ENCODE measurements at places on chromosomes 12 and 14.
A peak's percentile ranks its signal among the peaks of the same experiment; 100 is the strongest.

- DNase-seq: peak; percentile 23
These were observed 1037.8 kb downstream of the TMEM121 start for GRCh38 chr14:106564058-106564643.

- no peak for DNase-seq
These were observed 67.0 kb upstream of the ARHGAP5 start for GRCh38 chr14:32009976-32010581.

- no peak for DNase-seq
These were observed 12.3 kb downstream of the CAPS2 start for GRCh38 chr12:75317784-75318183.

DNA sequence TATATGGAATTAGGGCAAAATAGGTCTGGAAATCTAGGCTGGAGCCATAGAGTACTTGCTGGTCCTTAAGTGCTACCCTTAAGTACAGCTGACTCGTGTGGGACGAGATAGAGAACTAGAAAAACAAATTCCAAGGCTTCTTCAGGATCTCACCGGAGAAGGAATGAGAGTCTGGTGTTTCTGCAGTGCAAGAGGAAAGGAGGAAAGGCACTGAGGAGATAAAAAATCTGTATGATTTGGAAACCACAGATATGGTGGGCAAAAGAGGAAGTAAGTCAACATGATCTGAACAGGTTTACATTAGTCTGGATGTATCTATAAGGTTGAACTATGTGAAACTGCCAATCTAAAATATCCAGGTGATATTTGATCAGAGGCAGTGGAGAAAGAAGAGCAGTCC lies 134.4 kb upstream of the SOX5 start:
- DNase-seq: no peak

- DNase-seq: no peak
These were observed 9.1 kb upstream of the RPAP3 start for GRCh38 chr12:47714826-47715386.

DNA sequence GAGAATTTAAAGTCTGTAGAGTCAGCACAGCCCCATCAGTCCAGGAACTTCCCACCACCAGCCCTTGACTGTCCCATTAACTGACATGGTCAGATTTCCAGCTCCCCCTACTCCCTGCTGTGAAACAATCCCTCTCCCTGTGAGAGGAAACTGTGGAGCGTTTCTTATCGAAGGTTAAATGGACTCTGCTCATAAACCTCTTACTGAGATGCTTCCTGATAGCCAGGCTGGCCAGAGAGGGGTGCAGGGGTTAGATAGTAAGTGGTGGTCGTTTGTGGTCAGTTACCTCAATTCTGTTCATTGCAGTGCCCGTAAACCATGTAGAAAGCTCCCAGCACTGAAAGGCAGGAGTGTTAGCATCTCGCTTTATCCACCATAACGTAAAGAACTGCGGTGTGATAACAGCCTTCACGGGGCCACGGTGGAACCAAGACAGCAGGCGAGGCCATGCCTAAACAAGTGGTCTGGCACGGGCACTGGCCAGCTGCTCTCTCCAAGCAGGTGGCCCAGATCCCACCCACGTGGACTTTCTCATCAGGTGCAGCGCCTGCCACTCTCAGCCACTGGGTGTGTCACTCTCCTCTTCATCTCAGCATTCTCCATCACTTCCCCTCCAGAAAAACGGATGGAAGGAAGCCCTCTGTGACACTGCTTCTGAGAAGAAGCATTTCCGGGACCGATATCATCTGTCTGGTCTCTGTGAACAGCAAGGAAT lies 102.2 kb downstream of the FBXL14 start:
- DNase-seq: no peak

GRCh38 chr14:32217301-32217700 lies 14.2 kb upstream of the RNU6-8 start:
- no peak for DNase-seq

DNA sequence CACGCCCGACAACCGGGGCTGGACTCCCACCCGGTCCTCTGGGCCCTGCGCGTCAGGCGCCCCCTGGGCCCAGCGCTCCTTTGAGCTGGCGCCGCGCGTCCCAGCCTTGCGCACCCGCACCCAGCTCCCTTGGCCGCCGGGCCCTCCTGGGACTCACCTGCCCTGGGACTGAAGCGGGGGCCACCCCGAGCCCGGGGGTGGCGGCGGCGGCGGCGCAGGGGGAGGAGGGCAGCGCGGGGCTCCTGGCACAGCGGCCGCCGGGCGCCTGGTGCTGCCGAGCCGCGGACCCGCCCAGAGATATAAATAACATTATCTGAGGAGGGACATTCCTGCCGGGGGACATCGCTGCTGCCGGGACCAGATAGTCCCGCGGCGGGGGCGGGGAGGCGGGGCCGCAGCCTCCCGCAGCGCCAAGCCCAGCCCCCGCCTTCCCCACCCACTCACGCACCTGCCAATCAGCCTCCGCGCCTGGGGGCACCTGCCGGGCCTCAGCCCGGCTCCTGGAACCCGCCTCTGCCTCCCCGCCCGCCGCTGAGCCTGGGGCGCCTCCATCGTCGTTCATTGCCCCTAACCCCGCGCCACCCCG lies at the start of gene SPTB:
Gene SPTB (minus strand): TSS at position 273 of the 586 bp plus-strand sequence. CDS start 56,813 bp downstream, outside the sequence.
- peak; percentile 35 for DNase-seq

DNA sequence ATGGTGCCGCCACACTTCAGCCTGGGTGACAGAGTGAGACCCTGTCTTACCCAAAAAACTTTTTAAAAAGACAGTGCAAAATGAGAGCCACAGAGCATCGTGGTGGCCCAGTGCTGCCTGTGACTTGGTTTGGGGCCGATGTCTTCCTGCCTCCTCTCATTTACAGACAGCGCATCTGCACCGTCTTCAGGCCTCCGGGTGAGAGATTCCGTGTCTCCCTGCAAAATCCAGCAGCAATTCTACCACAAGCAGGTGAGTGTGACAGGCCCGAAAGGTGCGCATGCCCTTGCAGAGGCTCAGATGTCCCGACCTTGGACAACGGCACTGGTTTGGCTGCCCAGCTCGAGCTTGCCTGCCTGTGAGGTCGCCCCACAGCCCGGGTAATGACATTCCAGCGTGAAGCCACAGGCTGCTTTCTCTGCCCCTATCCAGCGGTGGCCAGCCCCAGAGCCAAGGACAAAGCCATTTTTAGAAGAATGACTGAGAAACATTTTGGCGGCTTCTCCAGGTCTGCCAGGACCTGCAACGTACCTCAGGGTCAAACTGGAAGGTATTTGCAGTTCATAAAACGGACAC lies 70.3 kb upstream of the RFLNA start:
- DNase-seq: no peak

- DNase-seq: no peak
These were observed 9.0 kb downstream of the BCL11B start for GRCh38 chr14:99262977-99263448.

GRCh38 chr12:47743311-47743860 lies 15.3 kb downstream of the RAPGEF3 start:
- no peak for DNase-seq

GRCh38 chr14:100816950-100817901 lies 8.7 kb upstream of the MEG3 start:
- DNase-seq: no peak

GRCh38 chr14:37195327-37195726 lies 2.4 kb upstream of the MIPOL1 start:
- no peak for DNase-seq

DNA sequence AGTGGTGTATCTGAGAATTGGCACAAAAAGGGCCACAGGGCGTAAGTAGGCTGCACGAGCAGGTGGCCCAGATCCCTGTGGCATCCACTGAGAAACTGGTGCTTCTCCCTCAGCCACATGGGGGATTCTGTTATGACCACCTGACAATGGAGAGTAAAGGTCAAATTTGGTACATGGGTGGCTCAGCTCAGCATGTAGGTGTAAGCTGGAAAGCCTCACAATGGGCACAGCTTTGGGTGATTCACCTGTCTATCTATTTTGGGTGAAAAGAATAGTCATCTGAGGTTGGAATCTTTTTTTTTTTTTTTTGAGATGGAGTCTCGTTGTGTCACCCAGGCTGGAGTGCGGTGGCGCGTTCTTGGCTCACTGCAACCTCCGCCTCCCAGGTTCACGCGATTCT lies 163.4 kb upstream of the TMEM260 start:
- DNase-seq: no peak

- no peak for DNase-seq
These were observed 4.1 kb upstream of the PRPF40B start for GRCh38 chr12:49619286-49619685.

DNA sequence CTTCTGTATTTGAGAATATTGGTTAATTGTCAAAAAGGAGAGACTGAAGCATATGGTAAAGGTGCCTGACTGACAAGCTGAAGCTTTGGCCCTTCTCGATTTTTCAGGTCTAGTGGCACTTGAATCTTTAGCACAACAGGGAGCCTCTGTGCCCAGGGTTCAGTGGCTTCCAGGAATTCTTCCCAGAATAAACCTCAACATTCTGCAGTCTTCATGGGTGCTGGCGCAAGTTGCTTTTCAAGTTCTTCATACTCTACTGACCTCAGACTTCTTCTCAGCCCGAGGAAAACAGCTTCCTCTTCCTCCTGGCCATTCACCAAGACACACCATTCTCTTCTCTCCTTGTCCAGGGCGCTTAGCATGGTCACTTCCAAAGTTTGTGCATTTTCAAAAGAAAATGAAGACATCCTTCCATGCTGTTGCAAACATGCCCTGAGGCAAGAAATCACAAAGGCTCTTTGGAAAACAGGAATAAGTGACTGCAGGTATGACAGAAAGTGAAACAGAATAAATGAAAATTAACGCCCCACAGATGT lies 89.9 kb downstream of the MGST1 start:
- no peak for DNase-seq

GRCh38 chr14:101409006-101409543 lies 152.2 kb upstream of the DIO3 start:
- DNase-seq: no peak

DNA sequence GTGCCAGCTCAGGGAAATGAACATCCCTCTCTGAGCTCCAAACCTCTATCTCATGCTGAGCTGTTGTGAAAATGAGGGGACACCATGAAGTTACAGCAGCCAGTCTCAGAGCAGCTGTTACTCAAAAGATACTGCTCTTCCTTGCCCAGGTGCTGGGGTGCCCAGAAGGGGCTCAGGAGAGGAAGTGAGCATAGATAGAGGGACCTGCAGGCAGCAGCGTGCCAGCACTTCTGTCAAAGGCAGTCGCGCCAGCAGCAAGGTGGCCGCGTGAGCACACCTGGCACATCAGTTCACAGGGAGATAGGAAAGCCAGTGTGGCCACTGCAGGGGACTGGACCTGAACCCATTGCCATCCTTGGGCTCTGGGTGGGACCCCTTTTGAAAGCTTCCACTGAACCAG lies 27.8 kb downstream of the C14orf132 start:
- DNase-seq: no peak

- no peak for DNase-seq
These were observed 148.4 kb downstream of the CHST11 start for GRCh38 chr12:104604995-104605675.

DNA sequence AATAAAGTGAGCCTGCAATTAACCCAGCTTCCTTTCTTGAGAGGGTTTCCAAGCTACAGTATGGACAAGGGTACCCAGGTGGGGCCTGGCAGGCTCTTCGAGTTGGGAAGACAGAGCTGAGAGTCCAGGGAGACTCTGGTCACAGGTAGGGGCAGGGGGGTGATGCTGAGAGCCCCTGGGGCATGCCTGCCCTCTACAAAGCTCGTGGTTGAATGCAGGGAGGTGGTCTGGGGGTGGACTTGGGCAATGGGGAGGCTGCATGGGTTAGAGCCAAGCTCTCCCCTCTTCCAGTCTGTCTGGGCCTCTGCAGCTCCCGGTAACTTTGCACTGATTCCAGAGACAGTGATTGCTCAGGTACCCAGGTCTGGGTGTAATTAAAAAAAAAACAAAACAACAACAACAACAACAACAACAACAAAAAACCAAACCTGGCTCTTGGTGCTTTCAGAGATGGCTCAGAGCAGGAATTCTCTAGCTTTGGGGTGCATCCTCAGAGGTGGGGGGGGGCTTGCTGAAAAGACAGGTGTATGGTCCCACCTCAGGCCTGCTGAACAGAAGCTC lies 30.8 kb upstream of the PPP2R5C start:
- no peak for DNase-seq

DNA sequence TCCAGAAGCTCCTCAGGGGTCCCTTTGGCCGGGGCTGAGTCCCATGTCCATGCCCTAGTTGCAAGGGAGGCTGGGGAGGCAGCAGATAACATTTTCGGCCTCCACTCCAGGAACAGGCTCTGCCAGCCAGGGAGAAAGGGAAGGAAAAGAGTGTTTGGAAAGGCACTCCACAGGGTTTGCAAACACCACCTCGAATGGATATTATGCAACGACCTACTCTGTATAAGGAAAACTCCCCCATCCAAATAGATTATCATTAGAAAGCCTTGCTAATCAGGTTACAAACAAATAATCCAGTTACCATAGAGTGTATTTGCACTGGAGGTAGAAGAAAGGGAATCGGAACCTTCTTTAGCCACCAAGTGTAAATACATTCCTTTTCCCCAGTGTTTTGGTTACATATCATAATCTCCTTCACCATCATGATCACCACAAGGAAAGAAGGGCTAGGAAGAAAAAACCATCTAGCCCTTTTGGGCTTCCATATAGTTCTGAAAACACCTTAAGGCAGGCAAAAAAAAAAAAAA lies 40.4 kb downstream of the TMCC3 start:
- no peak for DNase-seq

DNA sequence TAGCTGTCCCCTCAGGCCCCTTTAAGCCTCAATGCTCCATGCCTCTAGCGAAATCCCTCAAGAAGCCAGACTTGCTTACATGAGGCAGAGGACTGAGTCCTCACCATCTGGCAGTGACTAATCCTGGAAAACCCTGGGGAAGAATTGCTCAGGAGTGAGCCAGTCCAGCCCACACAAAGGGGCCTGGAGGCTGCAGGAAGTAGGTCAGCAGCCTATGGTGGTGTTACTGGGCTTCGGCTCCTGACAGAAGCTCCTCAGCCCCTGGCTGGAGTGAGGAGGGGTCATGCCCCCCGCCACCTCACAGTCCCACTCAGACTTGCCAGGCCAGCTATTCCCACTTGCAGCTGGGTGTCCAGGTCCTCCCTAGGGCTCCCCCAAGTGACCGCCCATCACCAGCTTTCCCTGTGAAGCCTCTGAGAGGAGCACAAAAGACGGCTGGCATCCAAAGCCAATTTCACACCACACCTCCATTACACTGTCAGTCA lies 250.5 kb downstream of the DPF3 start:
- DNase-seq: no peak

GRCh38 chr14:32703183-32703621 lies 235.5 kb upstream of the NPAS3 start:
- no peak for DNase-seq

DNA sequence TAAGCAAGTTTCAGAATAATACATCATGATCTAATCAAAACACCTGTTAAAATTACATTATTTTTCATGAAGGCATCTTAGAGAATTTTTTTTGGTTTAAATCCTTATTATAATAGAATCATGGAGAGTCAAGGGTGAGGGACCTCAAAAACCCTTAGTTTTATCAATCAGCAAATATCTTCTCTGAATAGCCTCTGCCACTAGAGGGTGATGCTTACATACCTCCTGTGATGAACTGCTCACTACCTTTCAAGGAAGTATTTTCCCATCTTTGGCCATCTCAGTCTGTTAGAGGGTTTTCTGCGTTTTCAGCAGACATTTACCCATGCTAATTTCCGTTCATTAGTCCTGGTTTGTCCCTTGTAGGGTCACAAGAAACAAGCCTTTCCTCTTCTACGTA lies 200.2 kb downstream of the TRHDE start:
- DNase-seq: no peak

All from activated T-helper 1 cell treated with Interleukin-2 at 50 U/mL for 16 hours (primary cell).